HS-27A (cell line): ENCODE measurements at places on chromosomes 11 and 22.

GRCh38 chr11:120899720-120900119 lies 124.2 kb upstream of the TBCEL start:
- no peak for DNase-seq

DNA sequence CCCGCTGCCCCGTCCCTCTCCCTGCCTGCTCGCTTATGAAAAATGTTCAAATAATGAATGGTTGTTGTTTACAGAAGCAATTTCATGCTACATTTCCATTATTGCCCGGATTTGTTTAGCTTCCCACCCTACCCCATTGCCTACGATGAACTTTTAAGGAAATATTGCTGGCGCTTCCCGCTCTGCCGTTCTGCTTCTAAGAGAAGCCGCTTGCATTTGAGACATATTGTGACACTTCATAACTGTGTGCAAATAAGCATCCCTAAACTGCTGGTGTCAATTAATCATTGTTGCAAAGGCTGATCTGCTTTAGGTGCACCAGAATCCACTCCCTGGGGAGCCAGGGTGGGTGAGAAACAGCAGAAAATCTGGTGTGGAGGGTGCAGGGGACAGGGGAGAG lies 52.3 kb upstream of the LMO1 start:
- no peak for DNase-seq

DNA sequence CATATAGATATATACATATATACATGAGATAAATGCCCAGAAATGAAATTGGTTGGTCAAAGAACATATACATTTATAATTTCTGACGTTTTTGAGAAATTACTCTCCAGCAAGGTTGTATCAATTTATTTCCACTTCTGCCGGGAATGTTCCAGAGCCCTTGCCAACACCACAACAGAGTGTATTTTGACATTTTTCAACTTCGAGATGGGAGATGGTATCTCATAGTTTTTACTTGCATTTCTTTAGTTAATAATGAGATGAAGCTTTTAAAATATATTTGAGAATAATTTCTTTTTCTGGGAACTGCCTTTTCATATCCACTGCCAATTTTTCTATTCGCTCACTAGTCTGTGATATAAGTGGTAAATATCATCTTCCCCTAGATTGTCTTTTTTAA lies 19.3 kb upstream of the CLMP start:
- no peak for DNase-seq

- DNase-seq, result no peak
These were observed 13.3 kb upstream of the LIPT2 start for GRCh38 chr11:74506823-74507222.

DNA sequence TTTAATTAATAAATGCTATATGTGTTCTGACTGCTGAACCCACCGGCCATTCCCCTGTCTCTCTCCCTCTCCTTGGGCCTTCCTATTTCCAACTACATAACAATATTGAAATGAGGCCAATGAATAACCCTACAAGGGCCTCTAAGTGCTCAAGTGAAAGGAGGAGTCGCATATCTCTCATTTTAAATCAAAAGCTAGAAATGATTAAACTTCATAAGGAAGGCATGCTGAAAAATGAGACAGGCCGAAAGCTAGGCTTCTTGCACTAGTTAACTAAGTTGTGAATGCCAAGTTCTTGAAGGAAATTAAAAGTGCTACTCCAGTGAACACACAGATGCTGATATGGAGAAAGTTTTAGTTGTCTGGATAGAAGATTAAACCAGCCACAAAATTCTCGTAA lies 109.2 kb downstream of the TSPAN18 start:
- no peak for DNase-seq

GRCh38 chr22:29009148-29009547 lies 52.5 kb downstream of the C22orf31 start:
- DNase-seq, result no peak

DNA sequence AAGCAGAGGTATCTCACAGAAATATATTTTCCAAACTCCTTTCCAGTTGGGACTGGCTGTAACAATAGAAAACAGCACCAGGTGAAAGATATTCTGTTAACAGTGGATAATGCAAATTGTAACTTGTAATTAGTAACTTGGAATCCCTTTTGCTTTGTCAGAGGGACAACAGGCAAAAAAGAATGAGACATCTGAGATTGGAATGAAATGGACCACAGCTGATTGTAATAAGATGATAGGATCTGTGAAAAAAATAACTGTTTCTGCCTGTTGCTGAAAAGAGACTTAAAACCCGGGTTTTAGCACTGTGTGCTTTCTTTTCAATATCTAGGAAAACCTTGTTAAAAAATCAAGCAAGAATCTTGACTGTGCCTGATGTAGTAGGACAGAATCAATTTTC lies 655.7 kb downstream of the METTL15 start:
- DNase-seq, result no peak

DNA sequence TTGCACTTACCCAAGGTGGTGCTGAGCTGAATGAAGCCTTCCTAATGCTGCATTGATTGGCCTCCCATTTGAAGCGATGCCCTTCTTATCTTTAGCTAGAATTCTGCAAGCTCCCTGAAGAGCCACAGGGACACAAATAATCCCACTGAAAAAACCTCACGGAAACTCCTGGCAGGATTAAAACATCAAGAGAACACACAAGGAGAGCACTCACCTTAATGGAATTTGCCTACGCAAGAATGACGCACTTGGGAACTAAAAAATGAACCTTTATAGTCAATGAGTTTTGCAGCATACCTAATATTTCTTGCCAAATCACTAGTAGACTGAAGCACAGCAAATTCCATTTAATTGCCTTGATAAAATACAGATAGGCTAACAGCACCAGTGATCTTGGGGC lies 232.8 kb upstream of the UBASH3B start:
- DNase-seq, result no peak

DNA sequence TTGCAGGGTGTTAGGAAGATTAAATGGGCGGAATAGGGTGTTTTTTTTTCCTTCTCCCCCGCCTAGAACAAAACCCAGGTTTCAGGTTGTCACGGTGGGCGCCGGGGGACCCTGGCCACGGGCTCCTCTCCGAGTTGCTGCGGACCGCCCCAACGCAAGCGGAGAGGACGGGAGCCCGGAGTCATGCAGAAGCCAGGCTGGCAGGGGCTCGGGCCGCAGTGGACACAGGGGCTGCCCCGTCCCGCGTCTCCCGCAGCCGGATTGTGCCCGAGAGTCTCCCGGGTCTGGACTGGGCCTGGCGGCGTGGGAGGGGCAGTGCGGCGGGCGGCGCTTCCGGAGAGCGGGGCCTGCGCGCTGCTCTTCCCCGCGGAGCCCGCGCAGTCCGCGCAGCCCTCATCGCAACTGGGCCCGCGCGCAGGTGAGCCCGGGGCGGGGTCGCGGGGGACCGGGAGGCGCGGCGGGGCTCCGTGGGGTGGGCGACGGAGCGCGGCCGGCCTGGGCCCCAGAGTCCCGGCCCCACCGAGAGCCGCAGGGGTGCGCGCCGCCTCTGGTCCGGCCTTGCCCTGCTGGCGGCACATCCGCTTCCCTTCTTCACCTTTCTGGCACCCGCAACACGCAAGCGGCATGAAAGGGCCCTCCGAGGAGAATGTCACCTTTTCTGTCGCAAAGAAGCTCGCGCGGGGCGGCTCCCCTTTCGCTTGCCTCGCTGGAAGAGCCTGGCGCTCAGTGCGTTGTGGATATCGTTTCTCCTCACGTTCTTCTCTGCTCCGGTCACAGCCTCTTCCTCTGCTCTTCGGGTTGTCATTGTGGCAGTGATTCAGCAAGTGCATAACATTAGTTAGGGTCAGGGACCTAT lies at the start of gene TIRAP:
TIRAP (plus strand) TSS at position 358 of the 856 bp plus-strand sequence. CDS start 7,802 bp downstream, outside the sequence.
- no peak for DNase-seq

GRCh38 chr11:7691759-7692350 lies 14.4 kb downstream of the OVCH2 start:
- no peak for DNase-seq

DNA sequence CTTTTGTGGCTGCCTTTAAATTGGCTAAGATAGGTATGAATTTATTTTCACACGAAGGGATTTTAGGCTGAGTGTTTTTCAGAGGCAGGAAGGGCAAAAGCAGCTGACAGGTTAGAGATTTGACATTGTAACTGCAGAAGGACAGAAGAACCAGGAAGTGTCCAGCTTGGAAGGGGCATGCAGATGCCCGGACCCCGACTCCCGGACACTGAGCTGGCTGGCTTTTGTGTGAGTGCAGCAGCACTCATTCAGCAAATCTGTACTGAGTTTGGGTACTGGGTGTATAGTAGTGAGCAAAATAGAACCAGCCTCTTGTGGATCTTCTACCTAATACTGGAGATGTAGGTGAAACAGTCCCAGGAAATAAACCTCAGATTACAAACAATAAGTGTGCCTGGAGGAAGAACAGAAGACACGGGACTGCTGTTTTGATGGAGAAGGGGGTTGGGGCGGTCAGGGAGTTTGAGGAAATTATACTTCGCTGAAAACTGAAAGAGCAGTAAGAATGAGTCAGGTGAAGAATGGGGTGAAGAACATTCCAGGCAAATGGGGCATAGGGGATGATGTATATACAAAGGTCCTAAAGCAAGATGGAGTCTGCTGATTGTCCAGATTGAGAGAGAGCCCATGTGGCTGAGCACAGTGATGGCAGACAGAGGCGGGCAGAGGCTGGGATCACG lies 64.6 kb downstream of the PPFIBP2 start:
- DNase-seq, result no peak

GRCh38 chr11:74662487-74663103 lies 68.6 kb downstream of the CHRDL2 start:
- DNase-seq, result no peak

DNA sequence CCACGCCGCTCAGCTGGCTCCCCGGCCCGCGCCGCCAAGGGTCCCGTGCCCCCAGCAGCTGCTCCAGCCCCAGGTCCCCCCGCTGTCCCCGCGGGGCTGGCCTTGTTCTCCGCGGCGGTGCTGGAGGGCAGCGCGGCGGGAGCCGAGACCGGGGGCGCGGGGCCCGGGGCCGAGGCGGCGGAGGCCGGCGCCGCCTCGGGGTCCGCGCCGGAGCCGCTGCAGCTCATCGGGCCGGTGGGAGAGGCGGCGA lies 128 bp downstream of the TAF10 start:
- no peak for DNase-seq

DNA sequence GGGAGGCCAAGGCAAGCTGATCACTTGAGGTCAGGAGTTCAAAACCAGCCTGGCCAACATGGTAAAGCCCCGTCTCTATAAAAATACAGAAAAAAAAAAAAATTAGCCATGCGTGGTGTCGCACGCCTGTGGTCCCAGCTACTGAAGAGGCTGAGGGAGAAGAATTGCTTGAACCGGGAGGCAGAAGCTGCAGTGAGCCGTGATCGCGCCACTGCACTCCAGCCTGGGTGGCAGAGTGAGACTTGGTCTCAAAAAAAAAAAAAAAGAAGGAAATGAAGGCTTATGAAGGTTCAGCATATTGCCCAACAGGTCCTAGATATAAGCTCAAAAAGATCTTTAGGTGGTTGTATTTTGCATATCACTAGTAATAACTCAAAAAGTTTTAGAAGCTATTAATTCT lies 10.2 kb downstream of the ATL3 start:
- DNase-seq, result no peak

DNA sequence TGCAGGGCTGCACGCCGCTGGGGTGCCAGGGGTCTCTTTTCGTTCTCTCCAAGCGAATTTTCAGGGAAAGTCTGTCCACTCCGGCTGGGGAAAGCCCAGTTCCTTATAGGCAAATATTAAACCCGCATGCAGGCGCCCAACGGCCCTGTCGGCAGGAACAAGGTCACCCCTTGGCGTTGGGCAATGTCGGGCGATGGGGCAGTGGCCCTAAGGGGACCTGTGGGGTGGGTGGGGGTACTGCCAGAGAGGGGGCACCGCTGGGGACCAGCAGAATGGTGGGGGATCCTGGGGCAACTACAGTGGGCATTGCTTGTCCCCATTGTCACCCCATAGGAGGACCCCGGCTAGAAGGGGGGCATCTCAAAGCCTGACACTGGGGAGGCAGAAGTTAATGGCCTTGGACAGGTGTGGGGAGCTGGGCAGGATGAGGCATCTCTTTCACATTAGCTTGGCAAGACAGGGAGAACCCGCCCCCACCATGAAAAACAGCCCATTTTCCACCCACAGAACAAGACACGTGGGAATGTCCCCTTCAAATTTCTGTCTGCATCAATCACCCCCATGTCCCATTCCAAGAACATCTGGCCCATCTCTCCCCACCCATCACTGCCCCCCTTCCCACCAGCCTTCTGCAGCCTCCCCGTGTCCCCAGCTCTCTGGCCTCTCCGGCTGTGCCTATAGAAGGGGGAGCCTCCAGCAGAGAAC lies 5.5 kb upstream of the IGF2 start:
- no peak for DNase-seq

- DNase-seq, result no peak
These were observed 54.9 kb downstream of the P4HA3 start for GRCh38 chr11:74256378-74257133.

- no peak for DNase-seq
These were observed 858.7 kb upstream of the CHORDC1 start for GRCh38 chr11:91081440-91082043.

DNA sequence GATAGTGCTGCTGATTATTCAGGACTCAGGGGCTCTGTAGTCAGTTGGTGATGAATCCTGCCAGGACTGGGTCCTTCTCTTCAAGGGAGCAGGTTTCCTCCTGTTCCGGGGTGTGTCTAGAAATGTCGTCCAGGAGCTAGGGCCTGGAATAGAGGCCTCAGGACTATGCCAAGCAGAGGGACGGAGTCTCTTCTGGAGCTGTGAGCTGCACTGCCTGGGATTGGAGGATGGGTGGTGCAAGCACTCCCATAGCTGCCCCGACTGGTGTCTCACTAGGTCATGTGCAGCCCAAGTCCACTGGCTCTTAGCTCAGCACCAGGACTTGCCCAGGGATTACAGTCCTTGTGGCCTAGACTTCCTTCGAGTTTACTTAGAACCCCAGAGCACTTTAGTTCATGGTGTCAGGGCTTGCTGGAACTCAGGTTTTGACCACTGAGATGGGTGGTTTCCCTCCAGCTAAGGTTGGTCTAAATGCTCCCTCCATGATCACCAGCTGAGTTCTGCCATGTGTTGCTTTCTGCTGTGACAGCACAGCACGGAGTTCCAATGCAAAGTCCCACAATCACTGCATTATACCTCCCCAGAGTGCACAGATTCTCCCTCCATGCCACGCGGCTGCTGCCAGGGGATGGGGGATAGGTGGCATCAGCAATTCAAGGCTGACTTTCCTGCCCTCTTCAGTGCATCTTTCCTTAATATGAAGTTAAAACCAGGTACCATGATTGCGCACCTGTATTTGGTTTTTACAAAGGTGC lies 42.6 kb upstream of the SHANK2 start:
- no peak for DNase-seq

- DNase-seq, result no peak
These were observed 1.8 kb downstream of the CD82 start for GRCh38 chr11:44566952-44567875.

DNA sequence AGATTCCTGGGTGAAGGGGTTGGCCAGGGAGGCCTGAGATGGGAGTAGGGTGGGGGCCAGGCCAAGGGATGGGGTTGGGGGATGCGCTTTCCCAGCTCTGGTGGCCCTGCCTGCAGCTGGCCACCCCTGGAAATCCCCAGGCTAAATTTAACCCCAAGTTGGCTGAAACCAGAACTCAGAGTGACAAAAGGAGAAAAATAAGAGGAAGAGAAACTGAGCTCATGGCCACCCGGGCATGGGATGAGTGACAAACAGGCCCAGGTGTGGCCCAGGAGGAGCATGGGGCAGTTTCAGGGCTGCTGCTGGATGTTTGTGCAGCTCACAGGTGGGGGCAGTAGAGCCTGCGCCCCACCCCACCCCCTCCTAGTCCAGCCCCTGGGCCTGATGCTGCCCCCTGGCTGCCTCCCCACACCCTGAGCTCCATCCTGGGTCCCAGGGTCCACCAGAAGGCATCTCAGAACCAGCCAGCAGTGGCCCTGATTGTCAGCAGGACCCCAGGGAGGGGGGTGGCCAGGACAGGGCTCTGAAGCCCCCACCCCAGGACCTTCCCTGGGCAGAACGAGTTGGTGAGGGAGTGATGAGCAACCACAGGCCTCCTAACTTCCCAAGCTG lies 48.0 kb downstream of the IGLL5 start:
- no peak for DNase-seq
